ENCODE measurements at places on chromosomes 16 and 17. TPM values are rescaled to one million over a fixed set of nuclear protein-coding genes. Genes with fewer than 3 reads are reported as not detected.

DNA sequence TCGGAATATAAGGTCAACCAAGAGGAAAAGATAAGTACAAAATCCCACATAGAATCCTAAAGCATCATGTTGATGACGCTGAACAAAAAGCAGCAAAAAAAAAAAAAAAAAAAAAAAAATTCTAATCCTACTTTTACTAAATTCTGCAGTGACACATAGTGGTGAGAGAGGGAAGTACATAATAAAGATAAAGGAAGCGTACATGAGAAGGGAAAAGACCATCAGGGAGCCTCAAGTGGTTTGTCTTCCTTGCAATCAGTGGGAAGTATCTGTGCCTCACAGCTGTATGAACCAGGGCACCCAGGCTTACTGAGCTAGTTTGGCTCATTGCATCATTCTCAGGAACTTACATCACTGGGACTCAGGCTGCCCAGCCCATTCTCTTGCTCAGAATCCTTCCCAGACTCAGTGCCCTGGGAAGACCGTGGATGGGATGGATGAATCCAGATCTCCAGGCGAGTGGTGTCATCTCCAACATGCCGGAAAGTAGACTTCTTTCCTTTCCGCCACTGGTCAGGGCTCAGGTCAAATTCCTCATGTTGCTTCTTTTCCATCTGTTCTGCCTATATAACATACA lies 21.2 kb downstream of the SMG6 start:
- no peak for DNase-seq

P2RX5 gene
- 2.0 TPM for total RNA-seq

GRCh38 chr16:66902648-66903543 lies 15.8 kb downstream of the CDH16 start:
- DNase-seq: no peak

DNA sequence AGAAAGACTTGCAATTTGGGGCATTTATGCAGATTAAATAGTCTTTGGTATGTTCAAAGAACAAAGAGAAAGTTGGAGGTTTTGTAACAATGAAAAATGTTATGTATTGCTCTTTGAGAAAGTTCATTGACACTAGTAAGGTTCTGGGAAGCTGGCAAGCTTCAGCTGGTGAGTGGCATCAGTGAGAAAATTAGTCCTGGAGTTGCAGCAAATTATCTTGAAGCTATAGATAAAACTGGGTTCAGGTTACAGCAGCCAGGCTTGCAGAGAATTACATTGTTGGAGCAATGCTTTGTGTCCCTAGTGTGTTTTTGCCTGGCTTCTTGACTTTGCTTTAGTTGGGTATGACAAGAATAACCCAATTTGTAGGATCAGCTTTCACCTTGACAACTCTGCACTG lies 221.2 kb downstream of the CDH13 start:
- DNase-seq: no peak

DNA sequence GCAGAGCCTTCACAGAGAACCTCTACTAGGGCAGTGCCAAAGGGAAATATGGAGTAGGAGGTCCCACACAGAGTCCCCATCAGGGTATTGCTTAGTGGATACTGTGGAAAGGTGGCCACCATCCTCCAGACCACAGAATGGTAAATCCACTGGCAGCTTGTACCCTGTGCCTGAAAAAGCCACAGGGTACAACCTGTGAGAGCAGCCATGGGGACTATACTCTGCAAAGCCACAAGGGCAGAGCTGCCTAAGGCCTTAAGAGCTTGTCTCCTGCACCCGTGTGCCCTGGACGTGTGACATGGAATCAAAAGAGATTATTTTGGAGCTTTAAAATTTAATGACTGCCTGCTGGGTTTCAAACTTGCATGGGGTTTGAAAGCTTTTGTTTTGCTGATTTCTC lies 118.0 kb upstream of the SEC14L1 start:
- no peak for DNase-seq

GRCh38 chr17:11719856-11720255 lies 121.6 kb downstream of the DNAH9 start:
- DNase-seq: no peak

- no peak for DNase-seq
These were observed 22.4 kb upstream of the EIF1 start for GRCh38 chr17:41666237-41666641.

MARVELD3 gene
- 28.8 TPM for total RNA-seq

DNA sequence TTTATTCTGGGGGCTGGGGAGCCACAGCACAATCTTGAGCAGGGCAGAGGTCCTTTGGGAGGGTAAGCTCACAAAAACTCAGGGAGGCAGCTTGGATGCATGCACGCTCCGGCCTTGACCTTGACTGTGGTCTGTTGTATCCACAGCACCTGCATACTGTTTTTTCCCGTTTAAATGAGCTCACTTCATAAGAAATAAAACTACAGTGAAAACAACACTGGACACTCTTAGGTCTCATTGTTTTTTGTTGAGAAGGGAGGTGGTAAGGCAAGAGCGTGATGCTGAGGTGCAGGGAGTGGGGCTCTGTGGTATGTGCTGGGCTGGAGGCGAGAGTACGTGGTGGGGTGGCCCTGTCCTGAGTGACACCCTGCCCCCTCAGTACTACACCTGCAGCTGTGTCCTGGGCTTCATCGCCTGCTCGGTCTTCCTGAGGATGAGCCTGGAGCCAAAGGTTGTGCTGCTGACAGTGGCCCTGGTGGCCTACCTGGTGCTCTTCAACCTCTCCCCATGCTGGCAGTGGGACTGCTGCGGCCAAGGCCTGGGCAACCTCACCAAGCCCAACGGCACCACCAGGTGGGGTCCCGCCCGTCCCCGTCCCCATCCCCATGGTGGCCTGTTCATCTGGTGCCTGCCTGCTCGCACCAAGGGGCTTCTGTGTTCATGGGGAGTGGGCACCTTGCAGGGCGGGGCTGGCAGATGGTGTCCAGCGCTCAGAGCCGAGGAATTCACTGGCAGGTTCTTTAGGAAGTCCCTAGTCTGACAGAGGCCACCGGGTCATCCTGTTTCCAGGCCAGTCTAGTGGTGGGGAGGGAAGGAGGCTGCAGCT lies 44.2 kb downstream of the ADCY7 start:
- DNase-seq: no peak

CRHR1 gene
- total RNA-seq: not detected

GAST gene
- total RNA-seq: not detected

DNA sequence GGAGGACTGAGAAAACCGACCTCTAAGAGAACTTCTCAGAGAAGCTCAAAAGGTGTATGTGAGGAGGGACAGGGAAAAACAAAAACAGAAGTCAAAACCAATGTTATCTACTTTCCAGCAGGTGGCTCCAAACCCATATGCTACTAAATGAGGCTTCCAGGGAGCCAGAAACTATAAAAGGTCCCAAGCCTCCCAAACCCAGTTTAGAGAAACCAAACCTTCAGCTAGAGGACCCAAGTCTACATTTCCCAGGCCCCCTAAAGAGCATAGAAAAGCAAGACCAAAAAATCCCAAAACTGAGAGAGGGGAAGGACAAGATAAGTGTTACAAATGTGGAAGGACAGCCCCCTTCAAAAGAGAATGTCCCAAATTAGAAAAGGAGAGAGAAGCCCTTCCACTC lies 3.7 kb downstream of the HPR start:
- no peak for DNase-seq

DNA sequence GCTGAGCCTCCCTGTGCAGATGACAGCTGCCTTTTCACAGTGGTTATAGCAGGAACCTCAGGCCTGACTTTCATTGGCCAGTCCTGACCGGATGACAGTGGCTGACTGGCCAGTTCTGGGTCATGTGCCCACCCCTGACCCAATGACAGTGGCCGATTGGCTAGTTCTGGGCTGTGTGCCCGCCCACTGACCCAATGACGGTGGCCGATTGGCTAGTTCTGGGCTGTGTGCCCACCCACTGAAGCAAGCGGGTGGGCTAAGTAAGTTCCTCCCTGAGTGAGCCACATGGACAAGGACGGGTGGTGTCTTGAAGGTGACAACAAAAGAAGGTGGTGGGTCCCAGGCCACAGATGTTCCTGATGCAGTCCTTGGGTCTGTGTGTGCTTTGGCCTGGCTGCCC lies 9.5 kb downstream of the DEF8 start:
- peak; percentile 21 for DNase-seq

DNA sequence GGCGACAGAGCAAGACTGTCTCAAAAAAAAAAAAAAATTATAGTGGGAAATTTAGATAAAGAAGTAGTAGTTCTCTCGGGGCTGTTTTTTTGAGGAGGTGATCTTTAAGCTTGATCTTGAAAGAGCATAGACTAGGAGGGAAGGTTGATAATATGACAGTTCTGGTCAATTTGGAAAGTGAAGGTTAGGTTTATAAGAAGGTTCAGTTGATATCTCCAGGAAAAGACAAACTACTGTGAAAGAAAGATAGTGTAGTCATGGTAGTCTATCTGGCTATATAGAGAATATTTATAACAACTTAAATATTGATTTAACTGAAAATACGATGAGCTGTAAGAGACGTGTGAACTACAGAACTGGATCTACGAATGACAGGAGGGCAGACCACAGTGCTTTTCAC lies 3.1 kb downstream of the ATF7IP2 start:
- DNase-seq: no peak

- DNase-seq: no peak
These were observed 80.1 kb downstream of the ABCC6 start for GRCh38 chr16:16143038-16143763.

DNA sequence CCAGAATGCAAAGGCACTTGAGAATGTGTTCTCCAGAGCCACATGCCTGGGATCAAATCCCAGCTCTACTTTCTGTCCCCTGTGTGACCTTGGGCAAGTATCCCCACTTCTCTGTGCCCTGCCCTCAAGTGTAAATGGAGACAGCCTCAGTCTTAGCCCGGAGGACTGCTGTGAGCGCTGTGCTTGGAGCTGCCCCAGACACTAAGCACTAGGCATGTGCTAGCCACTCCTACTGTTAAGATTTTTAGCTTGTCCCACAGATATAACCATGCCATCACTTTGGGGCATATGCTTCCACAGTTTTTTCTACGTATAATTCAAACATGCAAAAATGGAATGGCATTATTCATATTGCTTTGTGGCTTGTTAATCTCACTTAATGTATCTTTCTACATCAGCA lies 29.4 kb downstream of the TMEM11 start:
- no peak for DNase-seq

PRR15L gene
- 109 TPM for total RNA-seq

KCNH4 gene
- total RNA-seq: 0.06 TPM

GRCh38 chr17:41785091-41785858 lies 1.2 kb downstream of the JUP start:
- no peak for DNase-seq

- no peak for DNase-seq
These were observed 234.6 kb downstream of the PHKB start for GRCh38 chr16:47695756-47696155.

DNA sequence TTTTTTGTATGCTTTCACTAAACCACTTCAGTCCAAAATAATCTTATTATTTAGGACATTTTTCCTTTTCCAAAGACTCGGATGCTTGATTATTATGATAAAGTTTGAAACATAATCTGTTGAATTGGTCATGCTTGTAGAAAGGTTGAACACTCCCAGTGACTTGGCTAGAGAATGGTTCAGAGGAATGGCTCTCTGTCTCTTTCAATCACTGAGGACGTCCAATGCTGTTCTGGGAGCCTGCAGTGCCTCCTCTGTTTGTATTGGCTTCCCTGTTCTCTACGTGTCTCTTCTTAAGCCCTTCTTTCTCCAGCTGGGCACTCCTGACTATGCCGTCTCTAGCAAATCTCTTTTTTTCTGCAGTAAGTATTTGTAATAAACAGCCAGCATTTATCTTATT lies 369.0 kb upstream of the DYNLRB2 start:
- no peak for DNase-seq

KRTAP4-6 gene
- not detected for total RNA-seq

- DNase-seq: no peak
These were observed 269.5 kb downstream of the STX8 start for GRCh38 chr17:9306086-9306485.

GRCh38 chr17:74295625-74296547 lies 21.9 kb downstream of the DNAI2 start:
- no peak for DNase-seq

DYNLRB2 gene
- total RNA-seq: 1.3 TPM

GRCh38 chr16:17459903-17460521 lies 10.7 kb downstream of the XYLT1 start:
- no peak for DNase-seq

CD300H gene
- total RNA-seq: not detected

DNA sequence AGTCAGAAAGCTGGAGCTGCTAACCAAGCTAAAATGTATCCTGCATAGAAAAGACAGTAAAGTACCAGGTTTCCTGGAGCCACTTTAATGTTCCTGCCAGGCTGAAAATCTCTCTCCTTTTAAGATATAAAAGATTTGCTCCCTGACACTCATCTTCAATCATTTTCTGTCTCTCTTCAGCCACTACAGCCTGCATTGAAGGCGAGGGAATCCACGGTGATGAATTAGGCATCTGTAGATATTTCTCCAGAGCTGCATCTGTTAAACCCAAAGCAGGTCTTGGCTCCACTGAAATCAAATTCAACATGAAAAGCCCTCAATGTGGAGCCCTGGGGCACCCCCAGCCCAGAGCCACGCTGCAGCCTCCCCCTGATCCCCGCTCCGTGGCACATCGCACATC lies 94.7 kb upstream of the CRHR1 start:
- DNase-seq: no peak

DNA sequence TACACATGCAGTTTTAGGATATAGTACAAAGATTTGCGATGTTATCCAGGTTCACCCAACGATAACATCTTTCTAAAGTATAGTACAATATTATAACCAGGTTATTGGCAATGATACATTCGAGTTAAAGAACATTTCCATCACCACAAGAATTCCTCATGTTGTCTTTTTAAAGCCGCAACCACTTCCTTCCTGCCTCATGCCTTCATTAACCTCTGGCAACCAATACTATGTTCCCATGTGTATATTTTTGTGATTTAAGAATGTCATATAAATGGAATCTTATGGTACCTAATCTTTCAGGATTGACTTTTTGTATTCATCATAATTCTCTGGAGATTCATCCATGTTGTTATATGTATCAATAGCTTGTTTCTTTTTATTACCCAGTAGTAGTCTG lies 1183.2 kb downstream of the CDH11 start:
- DNase-seq: no peak

MAPK7 gene
- 23.0 TPM for total RNA-seq

GRCh38 chr17:6427279-6427781 lies 7.6 kb downstream of the AIPL1 start:
- DNase-seq: no peak

DNA sequence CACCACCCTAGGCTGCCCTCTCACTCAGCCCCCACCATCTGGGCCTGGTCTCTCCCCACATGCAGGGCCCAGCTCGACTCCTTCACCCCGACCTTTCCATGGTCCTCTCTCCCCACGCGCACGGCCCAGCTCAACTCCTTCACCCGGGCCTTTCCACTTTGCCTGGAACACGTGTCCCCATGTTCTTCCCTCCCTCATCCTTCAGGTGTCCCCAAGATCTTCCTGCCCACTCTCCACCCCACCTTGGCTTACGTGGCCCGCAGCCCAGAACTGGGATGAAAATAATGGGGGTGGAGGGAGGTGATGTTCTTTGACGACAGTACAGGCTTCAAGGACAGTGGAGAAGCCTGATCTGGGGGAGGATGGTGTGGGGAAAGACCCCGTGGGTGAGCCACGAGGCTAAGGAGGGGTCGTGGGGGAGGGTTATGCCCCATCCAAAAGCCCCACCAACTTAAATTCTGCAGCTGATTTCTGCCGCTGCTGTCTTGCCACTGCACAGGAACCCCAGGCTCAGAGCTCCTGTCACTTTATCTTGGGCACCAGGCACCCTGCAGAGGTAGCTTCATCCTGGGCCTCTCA lies 9.9 kb upstream of the MEAK7 start:
- DNase-seq: no peak

Measured in mucosa of gallbladder (tissue), 1 donor.